ENCODE measurements at places on chromosomes 1 and 21.

- DNase-seq: no peak
Observed at GRCh38 chr1:201955729-201956143, 433 bp downstream of the TIMM17A start.

DNA sequence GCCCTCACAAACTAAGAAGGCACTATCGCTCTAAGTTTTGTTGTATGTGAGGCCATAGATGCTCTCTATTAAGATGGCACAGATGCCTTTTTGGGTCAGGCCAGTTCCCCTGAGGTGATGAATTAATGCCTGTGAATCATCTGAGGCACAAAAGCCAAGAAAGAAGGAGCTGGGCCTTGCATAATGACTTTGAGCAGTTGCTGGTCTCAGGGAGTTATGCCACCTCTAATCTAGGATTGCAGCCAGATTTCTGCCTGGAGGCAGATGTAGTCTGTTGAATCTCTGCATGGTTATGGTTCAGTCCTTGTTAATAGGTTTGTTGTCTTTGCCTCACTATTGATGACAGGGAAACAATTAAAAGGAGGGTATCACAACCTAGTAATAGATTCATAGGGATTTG, 168.1 kb upstream of the CHRM3 start:
- DNase-seq: no peak

- DNase-seq: no peak
Observed at GRCh38 chr1:175801979-175802378, 58.6 kb upstream of the TNR start.

DNA sequence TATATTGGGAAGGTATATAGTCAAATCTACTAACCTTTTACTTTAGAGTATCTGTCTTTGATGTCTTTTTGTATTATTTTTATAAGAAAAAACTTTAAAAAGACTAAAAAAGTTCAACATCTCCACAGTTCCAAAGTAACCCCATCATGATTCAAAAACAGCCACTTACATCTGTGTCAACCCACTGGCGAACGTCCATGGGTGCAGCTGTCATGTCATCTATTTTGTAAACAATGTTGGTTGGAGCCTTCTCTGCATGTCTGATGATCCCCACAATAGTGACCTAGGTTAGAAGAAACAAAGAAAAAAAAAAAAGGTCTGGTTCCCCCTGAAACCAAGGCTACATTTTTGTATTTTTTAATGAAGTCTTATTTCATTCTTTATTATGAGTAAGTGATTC, 28.0 kb upstream of the SMPDL3B start:
- no peak for DNase-seq

- DNase-seq: no peak
Observed at GRCh38 chr1:59113876-59114457, 182.9 kb upstream of the FGGY start.

DNA sequence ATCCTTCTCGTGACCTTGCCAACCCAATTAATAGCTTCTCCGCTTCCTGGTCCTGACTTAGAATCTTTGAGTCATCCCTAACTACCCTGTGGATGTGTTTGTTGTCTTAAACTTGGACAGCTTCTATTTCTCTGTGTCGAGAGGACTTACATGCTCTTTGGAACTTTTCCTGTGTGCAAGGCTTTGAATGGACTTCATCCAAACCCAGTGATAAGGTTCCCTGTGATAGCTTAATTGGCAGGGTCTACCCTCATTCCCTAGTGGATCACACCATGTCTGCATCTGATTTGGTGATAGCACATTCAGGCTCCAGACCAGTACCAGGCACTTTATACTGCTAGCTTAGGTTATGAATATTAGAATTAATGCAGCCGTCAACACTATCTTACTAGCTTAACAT, 378.2 kb upstream of the KAZN start:
- DNase-seq: no peak

GRCh38 chr21:35284199-35284598, 235.1 kb upstream of the RUNX1 start:
- DNase-seq: no peak

DNA sequence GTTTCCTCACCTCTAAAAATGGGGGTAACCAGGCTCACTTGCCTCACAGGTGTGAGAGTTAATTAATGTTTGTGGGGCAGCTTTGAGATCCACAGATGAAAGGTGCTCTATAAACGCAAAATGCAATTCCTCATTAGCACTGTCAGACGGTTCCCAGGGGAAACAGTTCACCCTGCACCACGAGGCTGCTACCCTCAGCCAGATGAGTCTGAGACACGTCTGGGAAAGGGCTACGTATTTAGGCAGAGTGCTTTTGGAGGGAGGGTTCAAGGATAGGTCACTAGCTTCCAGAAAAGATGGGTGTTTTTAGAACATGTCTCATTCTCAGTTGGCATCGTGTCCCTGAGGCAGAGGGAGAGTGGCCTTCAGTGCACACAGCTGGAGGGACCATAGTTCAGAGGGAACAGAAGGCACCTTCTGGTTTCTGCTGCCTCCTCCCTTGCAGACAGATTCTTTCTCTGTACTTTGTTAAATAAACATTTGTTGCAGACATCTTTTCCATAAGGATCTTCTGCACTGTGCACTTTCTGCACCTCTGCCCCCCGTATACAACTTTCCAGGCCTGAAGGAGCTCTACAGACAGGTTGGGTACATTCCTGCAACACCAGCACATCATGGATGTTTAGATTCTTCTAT, 139.9 kb downstream of the CLIC6 start:
- DNase-seq: no peak

DNA sequence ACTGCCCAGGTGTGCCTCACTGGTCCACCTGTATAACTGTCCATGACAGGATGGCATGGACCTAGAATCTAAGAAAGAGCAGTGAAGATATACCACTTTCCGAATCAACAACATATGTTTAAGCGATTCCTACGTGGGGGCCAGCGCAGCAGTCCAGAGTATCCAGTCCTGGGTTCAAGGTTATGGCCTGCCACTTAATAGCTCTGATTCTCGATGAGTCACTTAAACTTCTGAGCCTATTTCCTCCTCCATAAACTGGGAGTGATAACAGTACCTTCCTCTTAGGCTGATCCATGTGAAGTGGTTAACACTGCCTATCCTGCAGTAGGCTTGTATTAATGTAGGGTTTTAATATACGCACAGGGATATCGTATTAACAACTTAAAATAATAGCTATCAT, 2.8 kb downstream of the STPG1 start:
- no peak for DNase-seq

DNA sequence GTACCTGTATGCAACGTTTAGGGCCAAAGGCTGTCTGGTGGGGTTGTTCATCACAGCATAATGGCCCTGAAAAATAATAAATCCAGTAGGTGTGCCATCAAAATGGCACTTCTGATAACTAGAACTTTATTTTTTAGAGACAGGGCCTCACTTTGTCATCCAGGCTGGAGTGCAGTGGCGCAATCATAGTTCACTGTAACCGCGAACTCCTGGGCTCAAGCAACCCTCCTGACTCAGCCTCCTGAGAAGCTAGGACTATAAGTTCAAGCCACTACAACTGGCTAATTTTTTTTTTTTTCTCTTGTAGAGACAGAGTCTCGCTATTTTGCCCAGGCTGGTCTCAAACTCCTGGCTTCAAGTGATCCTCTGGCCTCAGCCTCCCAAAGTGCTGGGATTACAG, 4.7 kb downstream of the SNAPIN start:
- DNase-seq: no peak

GRCh38 chr1:193394336-193394735, 207.9 kb upstream of the B3GALT2 start:
- DNase-seq: no peak

DNA sequence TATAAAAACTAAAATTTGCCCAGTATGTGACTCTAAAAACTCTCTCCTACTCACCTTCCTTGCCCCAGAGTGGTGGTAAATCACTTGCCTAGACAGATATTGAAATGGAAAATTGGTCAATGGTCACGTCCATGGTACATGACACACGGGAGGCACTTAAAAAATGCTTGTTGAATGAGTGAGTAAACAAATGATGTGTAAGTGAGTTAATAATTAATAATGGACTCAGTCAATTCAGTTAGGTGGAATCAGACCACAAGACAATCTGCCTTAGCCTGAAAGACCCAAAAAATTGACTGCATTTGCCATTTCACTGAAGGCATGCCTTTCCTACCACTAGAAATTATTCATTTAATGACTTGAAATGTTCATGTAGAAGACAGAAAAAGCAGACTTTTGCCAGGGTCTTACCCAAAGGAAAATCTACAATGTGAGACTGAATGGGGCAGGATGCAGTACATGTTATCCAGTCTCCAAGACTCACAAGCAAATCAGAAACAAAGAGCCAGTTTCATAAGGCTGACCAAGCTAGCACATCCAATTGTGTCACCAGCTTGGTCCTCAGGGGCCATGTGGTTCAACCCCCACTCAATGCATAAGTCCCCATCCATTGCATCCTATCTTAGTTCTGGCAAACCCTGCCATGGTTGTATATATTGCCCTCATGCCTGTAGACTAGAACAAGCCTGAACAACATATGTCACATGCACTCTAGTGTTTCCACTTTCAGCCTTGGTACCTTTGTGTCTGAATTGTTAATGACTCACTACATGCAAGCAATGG, 73.6 kb downstream of the TBX15 start:
- DNase-seq: no peak

GRCh38 chr1:87291107-87291506, 37.6 kb upstream of the LMO4 start:
- no peak for DNase-seq

DNA sequence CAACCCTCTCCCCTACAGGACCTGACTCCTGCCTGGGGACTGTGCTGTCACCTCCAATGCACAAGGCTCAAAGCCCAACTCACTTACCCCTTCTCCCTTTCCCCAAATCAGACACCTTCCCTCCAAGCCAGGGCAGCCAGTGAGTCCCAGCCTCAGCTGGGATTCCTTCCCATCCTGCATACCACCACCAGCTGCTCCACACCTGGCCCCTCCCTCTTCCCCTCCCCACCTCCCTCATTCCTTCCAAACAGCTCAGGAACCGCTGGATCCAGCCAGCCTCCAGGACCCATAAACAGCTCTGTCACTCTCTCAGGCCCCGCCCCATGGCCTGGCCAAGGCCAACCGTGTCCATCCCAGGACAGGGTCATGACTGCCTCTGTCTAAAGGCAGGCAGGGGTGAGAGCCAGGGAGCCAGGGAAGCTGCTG, 41.4 kb downstream of the ACOT7 start:
- DNase-seq: no peak

DNA sequence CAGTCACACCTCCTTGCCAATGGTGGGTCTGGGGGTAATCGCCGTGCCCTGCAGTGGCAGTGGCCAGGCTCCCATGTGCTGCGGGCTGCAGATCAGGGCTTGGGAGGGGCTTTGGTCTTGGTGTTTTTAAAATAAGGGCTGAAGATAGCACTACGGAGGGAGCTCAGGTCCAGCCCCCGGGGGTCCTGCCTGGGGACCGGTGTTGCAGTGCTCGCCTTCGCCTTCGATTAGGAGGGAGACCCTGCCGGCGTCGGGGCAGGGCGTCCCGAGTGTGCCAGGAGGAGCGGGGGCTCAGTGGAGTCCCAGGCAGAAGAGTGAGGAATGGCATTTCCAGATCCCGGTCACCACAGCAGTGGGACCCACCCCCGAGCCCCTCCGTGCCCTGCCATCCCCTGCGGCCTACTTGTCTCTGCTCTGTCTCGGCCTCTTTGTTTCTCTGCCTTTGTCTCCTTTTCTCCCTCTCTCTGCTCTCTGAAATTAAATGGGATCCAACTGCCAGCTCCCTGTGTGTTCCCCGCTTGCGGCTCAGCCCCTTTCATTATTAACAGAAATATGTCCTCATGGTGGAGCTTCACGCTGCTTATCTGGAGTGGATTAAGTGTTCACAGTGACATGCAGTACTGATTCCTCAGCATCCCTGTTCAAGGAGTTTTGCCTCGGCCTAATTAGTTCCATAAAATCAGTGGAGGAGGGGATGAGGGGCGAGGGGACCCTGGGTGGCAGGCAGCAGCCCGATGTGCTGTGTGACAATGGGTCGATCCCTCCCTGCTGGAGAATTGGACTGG, 44.4 kb downstream of the DMRTB1 start:
- DNase-seq: no peak

DNA sequence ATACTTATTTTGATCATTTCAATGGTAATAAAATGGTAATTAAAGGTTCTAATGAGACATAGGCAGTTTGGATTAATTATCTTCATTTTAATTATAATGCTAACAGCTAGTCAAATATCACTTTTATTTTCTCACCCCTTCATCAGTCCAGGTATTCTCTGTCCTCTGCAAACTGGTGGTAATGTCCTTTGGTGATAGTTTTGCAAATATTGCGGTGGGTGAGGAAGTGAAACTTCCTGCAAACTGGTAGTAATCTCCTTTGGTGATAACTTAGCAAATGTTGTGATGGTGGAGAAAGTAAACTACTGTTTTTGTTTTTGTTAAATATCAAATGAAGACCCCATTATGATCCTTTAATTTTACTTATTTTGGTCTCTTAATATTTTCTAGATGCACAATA, 209.0 kb downstream of the AMY1C start:
- DNase-seq: no peak

- DNase-seq: no peak
Observed at GRCh38 chr21:26804895-26805609, 40.2 kb downstream of the ADAMTS1 start.

DNA sequence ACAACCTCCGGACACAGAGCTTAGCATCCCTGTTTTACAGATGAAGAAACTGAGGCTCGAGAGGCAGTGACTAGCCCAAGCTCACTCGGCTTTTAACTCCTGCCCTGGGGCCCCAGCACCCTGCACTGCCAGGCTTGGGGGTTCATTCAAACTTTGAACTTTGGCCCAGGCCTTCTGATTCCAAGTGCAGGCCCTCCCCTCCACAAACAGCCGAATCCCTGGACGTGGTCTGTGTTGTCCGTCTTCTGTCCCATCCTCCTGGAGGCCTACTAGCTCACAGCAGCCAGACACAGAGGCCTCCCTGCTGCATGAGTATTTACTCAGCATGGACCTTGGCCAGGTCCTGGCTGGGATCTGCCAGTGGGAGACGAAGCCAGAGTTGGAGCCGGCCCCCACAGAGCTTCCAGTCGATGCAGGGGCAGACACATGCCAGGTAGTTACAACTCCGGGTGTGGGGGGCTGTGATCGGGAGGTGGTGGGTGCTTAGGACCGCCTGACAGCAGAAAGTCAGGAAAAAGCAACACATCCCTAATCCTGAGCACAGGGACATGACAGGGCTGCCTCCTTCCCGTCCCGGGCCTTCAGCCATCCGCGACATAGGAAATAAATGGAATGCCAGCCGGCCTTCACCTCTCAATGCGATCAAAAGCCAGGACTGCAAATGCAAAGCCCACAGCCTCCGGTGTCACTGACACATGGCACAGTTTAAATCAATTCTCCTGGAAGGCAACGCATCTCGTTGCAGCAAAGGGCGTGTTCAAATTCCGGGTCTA, 7.4 kb downstream of the IFFO2 start:
- peak; percentile 10 for DNase-seq

DNA sequence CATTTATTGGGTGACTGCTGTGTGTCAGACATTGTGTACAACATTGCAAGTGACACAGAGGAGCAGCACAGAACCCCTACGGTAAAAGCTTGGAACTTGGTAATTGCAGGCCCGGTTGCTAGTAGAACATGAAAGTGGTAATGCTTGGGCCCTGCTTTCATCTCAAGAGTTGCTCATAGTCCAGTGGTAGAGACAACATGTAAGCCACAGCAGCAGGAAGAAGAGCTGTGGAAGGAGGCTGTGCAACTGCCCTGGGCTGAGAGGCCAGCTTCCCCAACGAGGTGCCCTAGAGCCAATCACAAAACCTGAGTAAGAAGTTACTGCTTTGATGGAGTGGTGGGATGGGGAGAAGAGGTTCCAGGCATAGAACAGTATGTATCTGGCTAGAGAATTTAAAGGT, 18.4 kb downstream of the CNIH4 start:
- no peak for DNase-seq

GRCh38 chr1:55214934-55215193, 300 bp downstream of the USP24 start:
- no peak for DNase-seq
